Endothelial cell (in vitro differentiated cells): ENCODE measurements at places on chromosomes 5 and 9. TPM values are rescaled to one million over a fixed set of nuclear protein-coding genes. Genes with fewer than 3 reads are reported as not detected.

HTR4 gene
- total RNA-seq, result not detected

AP3B1 gene
- 60.9 TPM for total RNA-seq

NUTM2F gene
- not detected for total RNA-seq

ACTBL2 gene
- total RNA-seq, result not detected

PCDHB10 gene
- 10.3 TPM for total RNA-seq

SPATA31C1 gene
- not detected for total RNA-seq

RASA1 gene
- 48.7 TPM for total RNA-seq

SUSD3 gene
- total RNA-seq, result 1.2 TPM

CMYA5 gene
- 0.36 TPM for total RNA-seq

PDE6A gene
- not detected for total RNA-seq

PCDHB13 gene
- total RNA-seq, result 7.1 TPM

TRIM36 gene
- total RNA-seq, result 9.9 TPM

MYMK gene
- not detected for total RNA-seq

ZFP62 gene
- total RNA-seq, result 30.2 TPM

LNPEP gene
- 13.2 TPM for total RNA-seq

ZFP37 gene
- total RNA-seq, result 4.2 TPM

INSL6 gene
- not detected for total RNA-seq

HAPLN1 gene
- total RNA-seq, result 42.1 TPM

SLC22A5 gene
- total RNA-seq, result 1.2 TPM

AQP7 gene
- 0.64 TPM for total RNA-seq

TRPM6 gene
- 1.9 TPM for total RNA-seq

SOX30 gene
- total RNA-seq, result 0.15 TPM

NIM1K gene
- 0.15 TPM for total RNA-seq

TMEM232 gene
- total RNA-seq, result 3.1 TPM

ANKRD55 gene
- not detected for total RNA-seq

CYLC2 gene
- total RNA-seq, result not detected

NME5 gene
- total RNA-seq, result 0.82 TPM

FOXD4L6 gene
- total RNA-seq, result not detected

WNT8A gene
- 0.69 TPM for total RNA-seq

BTNL9 gene
- 24.3 TPM for total RNA-seq

CCNI2 gene
- not detected for total RNA-seq

IFNB1 gene
- not detected for total RNA-seq

RANBP3L gene
- not detected for total RNA-seq

LCN15 gene
- total RNA-seq, result 0.49 TPM

STPG3 gene
- not detected for total RNA-seq

PHF24 gene
- 0.13 TPM for total RNA-seq

CERT1 gene
- 46.8 TPM for total RNA-seq

GMCL2 gene
- total RNA-seq, result not detected

GAPT gene
- total RNA-seq, result 1.4 TPM

ZDHHC11 gene
- 14.3 TPM for total RNA-seq

ARHGEF37 gene
- total RNA-seq, result 4.5 TPM

SPATA31E1 gene
- total RNA-seq, result 0.05 TPM

SMIM33 gene
- not detected for total RNA-seq

ZNF474 gene
- total RNA-seq, result not detected

PCDHA1 gene
- 0.13 TPM for total RNA-seq

IL4 gene
- total RNA-seq, result not detected
